G401 (cell line): ENCODE measurements at places on chromosomes 7 and 10. TPM values are rescaled to one million over a fixed set of nuclear protein-coding genes. Genes with fewer than 3 reads are reported as not detected.

DNA sequence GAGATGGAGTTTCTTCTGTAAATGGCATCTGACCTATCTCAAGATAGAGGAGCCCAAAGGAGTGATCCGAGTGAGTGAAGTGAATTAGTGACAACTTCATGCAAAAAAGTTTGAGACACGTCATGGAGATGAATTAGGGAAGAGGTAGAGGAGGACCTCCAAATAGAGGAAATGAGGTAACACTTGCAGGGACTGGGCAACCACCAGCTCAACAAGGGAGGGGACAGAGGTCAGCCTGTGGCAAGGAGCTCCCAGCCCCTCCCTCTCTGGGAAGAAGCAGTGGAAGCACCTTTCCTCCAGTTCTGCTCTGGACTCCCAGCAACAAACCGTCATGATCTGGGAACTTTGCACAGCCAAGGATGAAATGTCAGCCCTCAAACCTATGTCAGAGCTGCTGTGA is 83.5 kb upstream of the IKZF1 start:
- DNase-seq, result no peak

- DNase-seq, result no peak
These were observed 185.2 kb upstream of the VIPR2 start for GRCh38 chr7:159329818-159330378.

DNA sequence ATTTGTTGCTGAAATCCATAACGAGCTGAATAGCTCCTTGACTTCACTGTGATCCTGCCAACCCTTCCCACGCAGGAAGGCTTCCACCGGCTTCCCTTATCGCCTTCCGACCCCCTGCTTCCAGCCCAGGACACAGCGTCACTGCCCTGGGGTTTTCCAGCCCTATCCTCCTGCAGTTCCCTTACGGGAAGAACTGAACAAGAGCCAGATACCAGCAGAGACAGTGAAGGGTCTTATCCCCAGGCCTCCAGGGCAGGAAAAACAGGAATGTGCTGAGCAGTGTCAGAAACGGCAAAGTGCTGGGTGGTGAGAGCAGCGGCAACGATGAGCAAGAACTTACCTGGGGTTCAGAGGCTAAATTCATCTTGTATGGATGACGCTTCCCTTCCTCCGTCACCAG is 22.4 kb downstream of the PDLIM1 start:
- DNase-seq, result no peak

- DNase-seq, result no peak
These were observed 406.6 kb downstream of the HTR7 start for GRCh38 chr10:90451283-90451682.

DNA sequence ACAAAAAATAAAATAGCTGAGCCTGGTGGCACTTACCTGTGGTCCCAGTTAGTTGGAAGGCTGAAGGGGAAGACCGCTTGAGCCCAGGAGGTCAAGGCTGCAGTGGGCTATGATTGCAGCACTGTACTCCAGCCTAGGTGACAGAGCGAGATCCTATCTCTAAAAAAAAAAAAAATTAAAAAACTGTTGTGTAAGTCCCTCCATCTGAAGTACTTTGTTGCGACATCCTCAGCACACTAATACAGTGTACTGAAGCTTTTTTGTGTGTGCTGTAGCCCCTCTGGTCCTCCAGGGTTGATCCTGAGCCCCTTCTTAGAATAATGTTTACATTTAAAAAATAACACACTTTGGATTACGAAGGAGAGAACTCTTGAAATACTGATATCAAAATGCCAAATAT is 71.3 kb downstream of the PFKFB3 start:
- DNase-seq, result no peak

DNA sequence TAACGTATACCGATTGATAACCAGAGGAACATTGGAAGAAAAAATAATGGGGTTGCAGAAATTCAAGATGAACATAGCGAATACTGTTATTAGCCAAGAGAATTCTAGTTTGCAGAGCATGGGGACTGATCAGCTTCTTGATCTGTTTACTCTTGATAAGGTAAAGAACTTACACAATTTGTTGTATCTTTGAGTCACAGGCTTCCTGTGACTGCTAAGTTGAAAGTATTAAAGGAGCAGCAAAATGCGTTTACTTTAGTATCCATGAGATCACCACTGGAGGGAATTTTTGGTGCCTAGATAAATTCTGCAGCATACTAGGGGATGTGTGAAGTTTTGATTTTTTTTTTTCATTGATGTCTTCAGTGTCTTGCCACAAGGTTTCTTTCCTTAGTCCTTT is 103.6 kb downstream of the BTAF1 start:
- DNase-seq, result no peak

DNA sequence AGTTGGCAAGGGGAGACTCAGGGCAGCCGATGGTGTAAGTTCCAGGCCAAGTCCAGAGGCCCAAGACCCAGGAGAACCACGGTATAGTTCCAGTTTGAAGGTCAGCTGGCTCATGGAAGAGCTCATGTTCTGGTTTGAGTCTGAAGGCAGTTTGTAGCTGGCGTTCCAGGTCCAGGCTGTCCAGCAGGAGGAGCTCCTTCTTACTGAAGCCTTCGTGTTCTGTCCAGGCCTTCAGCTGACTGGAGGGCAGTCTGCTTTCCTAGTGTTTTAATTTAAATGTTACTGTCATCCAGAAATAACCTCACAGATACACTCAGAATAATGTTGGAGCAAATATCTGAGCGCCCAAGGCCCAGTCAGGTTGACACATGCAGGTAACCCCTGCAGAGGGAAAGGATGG is 4.2 kb downstream of the SUN1 start:
- DNase-seq, result peak; percentile 83

DNA sequence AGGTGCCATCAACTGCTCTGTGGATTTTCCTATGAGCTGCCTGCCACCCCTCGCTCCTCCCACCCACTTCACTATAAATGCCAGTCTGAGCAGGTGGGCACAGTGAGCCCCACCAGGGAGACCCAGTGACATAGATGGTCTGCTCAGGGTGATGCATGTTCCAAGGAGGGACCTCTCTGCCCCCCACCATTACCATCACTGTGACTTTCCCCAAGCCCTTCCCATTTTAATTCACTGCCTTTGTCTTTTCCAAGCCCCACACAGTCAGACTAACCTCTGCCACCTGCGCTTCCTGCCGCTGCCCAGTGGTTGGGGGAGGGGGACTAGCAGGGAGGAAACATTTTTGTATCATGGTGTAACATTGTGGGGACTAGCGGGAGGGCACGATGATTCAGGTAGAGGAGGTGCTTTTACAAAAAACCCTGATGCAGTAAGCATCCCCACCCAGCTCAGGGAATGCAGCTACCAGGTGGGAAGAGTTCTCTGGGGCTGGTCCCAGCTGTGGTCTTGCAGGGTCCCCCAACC is 24.6 kb downstream of the PRSS2 start:
- no peak for DNase-seq

DNA sequence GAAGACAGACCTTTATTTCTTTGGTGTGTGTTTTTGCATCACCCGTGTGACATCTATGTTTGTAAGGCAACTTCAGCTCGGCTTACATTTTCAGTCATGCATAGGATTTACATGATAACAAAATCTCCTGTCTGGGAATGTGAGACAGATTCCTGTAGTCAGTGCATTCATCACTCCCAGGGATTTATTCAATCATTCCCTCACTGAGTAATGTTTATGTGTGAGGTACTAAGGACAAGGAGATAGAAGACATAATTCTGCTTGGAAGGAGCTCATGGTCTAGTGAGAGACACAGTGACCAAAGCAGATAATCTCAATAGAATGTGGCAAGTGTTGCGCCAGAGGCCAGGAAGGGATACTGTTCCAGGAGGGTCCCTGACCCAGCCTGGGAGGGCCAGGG is 35.2 kb upstream of the BMPER start:
- DNase-seq, result no peak

GRCh38 chr10:22536620-22537019 is 177.8 kb downstream of the PIP4K2A start:
- no peak for DNase-seq

GRCh38 chr7:93910076-93910994 is 4.0 kb downstream of the GNGT1 start:
- DNase-seq, result no peak

GRCh38 chr10:132341017-132341416 is 9.0 kb downstream of the LRRC27 start:
- no peak for DNase-seq

- no peak for DNase-seq
These were observed 141.6 kb downstream of the CAMK1D start for GRCh38 chr10:12490963-12491362.

GRCh38 chr10:2885288-2886278 is 181.8 kb upstream of the PFKP start:
- DNase-seq, result no peak

GRCh38 chr10:84715911-84716310 is 387.5 kb downstream of the CCSER2 start:
- DNase-seq, result peak; percentile 9

GRCh38 chr7:33530664-33531063 is 374.7 kb upstream of the BMPER start:
- DNase-seq, result no peak

GRCh38 chr10:124918191-124918830 is 23.6 kb upstream of the ZRANB1 start:
- no peak for DNase-seq

- DNase-seq, result no peak
These were observed 185.8 kb downstream of the CACNB2 start for GRCh38 chr10:18325889-18326531.

DNA sequence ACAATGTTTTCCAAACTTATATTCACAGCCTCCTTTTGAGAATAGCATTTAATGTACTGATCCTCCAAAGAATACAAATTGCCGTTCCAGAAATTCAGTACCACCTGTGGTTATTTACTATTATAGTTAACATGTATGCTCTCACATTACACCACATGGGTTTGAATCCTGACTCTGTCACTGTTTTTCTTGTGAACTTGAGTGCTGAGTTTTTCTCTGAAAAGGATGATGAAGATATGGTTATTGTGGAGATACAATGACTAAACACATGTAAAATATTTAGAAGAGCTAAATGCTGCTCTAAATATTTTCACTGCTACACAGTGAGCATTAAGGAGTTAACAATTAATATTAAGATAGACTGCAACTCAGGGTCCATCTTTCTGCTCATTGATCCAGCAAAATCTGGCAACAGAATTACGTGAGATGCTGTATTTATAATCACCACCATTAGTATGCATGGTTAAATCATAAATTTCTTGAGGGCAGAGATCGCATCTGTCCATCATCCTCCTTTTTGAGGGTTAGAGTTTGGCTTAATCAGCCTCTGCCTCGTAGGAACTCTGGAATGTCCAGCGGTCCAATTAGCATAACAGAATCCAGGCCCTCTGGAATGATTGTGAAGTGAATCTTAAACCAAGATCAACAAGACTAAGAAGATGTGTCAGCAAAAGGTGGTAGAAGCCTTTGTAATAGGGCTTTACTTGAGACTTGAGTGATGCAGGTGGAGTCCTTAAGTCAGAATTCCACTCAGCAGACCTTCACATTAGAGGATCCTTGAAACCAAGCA is 152.8 kb downstream of the MACC1 start:
- no peak for DNase-seq

DNA sequence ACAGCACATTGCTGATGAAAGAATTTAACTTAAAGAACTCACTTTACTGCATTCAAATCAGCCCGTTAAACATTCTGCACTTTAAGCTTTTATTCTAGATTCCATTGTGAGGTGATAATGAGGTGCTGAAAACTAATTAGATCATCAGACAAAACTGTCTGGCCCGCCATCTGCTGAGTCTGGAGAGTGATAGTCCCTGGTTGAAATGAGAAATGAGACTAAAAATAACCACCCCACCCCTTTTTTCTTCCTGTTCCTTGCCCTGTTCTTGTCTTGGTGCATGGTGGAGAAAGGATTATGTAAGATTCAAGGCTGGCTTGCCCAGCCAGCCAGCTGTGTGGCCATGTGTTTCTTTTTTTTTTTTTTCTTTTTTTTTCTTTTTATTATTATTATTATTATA is 277.0 kb upstream of the COBL start:
- peak; percentile 47 for DNase-seq

GRCh38 chr7:130838738-130839137 is 104.7 kb upstream of the KLF14 start:
- no peak for DNase-seq

- no peak for DNase-seq
These were observed 17.2 kb downstream of the AP5Z1 start for GRCh38 chr7:4792537-4793126.

ESYT2 gene
- total RNA-seq, result 26.6 and 34.8 TPM in 2 replicates

SPDYE5 gene
- not detected in 2 replicates for total RNA-seq

CPXM2 gene
- total RNA-seq, result not detected in 2 replicates

OR2A42 gene
- total RNA-seq, result not detected in 2 replicates

MBLAC1 gene
- 1.7 and 2.9 TPM in 2 replicates for total RNA-seq

TEX36 gene
- not detected in 2 replicates for total RNA-seq

FKBP6 gene
- not detected in 2 replicates for total RNA-seq

COL17A1 gene
- 0.03 and 0.06 TPM in 2 replicates for total RNA-seq

AASS gene
- 0.18 and 3.0 TPM in 2 replicates for total RNA-seq

TRIL gene
- total RNA-seq, result not detected in 2 replicates

AGAP9 gene
- 2.0 and 3.4 TPM in 2 replicates for total RNA-seq

CALHM1 gene
- total RNA-seq, result not detected in 2 replicates

DOCK4 gene
- total RNA-seq, result 0.07 TPM in 1 of 2 replicates, not detected in the other

ZNF503 gene
- total RNA-seq, result 1.5 and 2.0 TPM in 2 replicates

FFAR4 gene
- total RNA-seq, result not detected in 2 replicates

SDHAF3 gene
- 31.3 and 54.7 TPM in 2 replicates for total RNA-seq

PITX3 gene
- total RNA-seq, result 5.4 and 6.3 TPM in 2 replicates
